CD4-positive, alpha-beta T cell treated with Interleukin-2 at 100 ng/mL for 4 hours (primary cell): ENCODE measurements at places on chromosomes 5 and 9.

- DNase-seq = no peak
These were observed 29.0 kb downstream of the SLC31A2 start for GRCh38 chr9:113179839-113180238.

DNA sequence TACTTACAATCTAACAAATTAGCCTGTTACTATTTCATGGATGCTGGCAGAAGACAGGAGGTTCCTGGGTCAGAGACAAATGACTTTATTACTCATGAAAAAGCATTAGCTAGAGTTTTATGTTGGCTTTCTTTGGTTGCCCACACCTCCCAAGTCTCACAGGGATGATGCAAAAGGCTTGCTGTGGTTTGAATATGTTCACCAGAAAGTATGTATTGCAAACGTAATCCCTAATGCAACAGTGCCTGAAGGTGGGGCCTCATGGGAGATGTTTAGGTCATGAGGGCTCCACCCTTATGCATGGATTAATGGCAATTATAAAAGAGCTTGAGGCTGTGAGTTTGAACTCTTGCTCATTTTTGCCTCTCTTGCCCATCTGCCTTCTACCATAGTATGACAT lies 28.5 kb downstream of the DPYSL3 start:
- no peak for DNase-seq

- no peak for DNase-seq
These were observed 909 bp downstream of the AFF4 start for GRCh38 chr5:132962429-132963021.

DNA sequence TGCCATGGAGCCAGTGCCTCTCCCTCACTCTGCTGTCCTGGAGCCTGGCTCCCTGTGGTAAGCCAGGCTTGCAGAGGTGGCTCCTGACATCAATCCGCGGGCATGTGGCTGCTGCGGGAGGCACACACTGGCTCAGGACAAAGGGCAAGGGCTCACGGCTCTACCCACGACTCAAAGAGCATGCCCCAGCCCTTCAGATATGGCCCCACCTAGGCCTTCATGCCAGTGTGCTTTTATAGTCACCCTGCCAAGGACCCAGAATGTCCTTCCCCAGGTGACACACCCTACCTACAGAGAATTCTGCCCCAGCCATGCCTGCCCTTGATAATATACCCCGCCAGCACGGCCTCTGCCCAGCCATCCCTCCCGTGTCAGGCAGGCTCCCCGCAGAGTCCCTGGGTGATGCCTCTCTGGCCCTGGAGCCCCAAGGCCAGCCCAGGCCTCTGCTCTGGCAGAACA lies 1.6 kb downstream of the MGAT4B start:
- DNase-seq = no peak

DNA sequence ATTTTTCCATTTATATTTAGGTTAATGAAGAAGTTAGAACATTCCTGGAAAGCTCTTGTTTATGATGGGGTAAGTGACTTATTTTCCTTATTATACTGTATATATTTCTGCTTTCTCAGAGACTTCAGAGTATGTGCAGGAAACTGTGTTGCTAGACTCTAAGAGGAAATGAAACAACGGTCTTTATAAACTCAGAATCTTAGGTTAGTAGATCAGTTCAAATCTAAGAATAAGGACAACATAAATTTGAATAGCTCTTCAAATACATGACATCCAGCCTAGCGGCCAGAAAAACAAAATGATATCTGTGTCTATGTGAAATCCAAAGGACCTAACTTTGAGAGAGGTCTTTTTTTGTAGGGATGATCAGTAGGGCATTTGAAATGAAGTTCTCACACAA lies 94.3 kb downstream of the PRKACG start:
- no peak for DNase-seq

GRCh38 chr5:149135536-149136201 lies 5.6 kb upstream of the ABLIM3 start:
- DNase-seq = no peak

- DNase-seq = no peak
These were observed 111.7 kb upstream of the MRPS30 start for GRCh38 chr5:44697025-44697424.
